ENCODE measurements at places on chromosomes 13 and 19.

DNA sequence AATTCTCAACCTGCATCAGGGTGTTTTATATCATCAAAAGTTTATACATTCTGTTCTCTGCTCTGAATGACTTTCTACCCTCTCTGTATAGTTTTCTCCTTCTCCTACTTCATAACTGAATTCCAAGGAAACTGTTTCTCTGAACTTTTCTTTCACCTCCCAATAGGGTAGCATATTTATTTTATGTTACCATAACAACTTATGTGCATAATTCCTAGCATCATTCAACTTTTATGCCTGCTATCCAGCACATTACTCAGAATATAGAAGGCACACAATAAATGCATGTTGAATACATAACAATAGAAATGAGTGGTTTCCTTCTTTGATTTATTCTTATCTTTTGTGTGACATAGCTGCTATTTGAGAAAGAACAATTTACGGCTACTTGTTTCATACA is 2385.0 kb downstream of the PCDH9 start:
- DNase-seq, result no peak

DNA sequence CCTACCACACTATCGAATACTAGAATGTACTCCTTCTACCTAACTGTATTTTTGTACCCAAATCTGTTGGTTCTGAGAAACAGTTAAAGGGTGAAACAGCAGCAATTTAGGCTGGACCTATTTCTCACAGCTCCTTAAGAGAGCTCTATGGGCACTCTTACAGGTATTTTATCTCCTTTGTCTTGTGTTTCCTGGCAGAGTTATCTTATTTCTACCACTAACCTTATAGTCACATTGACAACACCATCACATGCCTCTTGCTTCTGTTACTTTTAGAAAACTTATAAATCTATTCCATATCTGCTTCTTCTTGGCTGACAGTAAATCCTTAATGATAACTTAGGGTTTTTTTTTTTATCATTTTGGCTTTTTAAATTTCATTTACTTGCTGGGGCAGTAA is 130.7 kb downstream of the MYO16 start:
- no peak for DNase-seq

DNA sequence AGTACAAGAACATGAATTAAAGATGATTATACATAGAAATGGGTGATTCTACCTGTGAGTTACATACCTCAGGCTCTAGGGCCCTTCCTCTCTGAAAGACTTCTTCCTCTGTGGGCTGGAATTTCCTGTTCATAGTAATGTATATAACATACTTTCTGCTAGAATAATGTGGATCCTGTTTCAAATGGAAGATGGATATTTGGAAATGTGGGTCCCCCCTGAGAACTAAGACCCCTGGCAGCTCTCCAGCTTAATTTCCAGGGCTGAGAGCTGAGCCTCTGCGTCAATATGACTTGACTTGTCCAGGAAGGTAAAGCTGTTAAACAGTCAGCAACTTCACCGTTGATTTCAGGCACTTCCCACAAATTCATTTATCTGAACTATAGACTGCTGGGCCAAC is 296.3 kb downstream of the NALCN start:
- no peak for DNase-seq

DNA sequence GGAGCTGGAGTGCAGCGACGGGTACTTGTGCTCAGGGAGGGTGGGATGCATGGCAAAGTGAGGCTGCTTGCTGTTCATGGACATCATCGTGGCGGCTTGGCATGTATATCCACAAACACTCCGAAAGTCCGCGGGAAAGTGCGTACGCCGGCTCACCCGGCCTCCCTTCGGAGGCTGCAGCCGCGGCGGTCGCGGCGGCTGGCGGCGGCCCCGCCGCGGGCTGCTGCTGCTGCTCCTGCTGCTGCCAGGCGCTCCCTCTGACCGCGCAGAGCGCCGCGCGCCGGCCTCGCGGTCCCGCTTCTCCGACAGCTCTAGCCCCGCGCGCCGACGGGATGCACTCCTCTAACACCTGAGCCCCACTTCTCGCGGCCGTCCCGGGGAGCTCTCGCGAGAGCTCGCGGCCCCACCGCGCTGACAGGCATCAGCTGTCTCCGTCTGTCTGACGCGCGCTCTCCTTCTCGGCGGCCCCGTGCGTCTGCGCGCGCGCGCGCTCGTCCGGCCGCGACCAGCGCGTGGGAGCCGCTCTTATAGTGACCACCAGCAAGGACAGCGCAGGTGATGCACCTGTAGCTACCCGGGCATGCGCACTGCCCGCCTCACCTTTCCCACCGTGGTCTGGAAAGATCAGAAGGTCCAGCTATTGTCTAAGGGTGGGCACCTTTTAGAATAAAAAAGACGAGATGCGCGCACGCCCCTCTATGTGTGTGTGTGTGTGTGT is at the start of gene POU4F1:
Gene POU4F1, minus strand, starts transcription at position 313 of the 718 bp plus-strand sequence. Its CDS starts 226 bp downstream, at position 87.
- DNase-seq, result peak; percentile 57

DNA sequence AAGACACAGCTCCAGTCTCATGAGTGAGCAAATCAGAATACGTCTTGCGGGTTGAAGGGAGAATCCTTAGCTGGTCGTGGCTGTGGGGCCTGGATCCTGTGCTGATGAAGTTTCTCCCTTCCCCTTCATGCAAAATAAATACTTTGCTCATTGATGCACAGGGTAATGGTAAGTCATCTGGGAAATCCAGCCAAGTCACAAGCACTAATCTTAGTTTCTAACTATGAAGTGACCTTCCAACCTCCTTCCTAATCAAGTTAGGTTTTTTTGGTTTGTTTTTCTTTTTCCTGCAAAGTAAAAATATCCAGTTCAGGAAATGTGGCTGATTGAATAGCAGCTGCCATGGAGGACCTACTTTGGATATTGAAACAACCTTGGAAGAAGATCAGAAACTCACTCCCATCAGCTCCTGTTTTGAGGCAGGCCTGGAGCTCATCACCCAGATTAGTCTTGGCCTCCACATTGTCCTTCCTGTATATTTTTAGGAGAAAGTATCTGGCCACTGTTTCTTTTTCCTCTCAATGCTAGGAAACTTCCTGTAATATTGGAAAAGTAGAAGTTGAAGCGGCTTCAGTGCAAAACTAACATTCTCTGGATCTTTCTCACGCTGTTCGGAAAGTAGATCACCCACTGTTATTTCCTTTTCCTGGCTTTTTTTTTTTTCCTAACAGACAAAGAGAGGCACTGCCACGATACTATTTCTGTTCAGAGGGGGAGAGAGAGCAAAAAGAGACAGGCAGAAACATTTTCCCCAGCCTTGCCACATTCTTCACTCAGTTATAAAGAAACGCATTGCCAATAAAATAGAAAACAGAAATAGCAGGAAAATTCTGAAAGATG is 12.3 kb upstream of the ARL11 start:
- no peak for DNase-seq

DNA sequence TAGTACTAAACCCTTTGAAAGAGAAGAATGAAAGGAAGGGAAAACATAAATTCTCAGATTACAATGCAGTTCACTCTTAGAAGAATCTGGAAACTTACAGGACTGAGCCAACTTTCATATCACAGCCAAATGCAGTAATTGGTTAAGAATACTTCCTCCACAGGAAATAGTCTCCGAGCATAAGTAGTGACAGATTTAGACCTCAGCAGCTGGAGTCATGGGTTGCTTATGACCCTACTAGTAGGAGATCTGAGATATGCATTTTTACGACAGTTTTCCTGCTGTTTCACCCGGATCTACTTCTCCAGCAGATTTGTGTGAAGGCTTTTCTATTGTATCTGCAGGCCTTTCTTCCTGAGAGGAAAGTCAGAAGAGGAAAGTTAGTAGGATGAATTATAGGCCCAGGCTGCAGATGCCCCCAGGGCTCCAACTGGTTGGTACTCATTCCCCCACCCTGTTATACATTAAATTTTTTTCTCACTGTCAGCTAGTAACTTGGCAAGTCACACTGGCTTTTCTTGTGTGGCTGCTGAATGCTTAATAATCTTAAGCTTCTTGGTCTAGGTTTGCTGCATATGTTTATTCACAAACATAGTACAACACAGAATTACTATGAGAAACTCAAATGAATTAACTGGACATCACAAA is 1241.5 kb upstream of the MIR17HG start:
- no peak for DNase-seq

DNA sequence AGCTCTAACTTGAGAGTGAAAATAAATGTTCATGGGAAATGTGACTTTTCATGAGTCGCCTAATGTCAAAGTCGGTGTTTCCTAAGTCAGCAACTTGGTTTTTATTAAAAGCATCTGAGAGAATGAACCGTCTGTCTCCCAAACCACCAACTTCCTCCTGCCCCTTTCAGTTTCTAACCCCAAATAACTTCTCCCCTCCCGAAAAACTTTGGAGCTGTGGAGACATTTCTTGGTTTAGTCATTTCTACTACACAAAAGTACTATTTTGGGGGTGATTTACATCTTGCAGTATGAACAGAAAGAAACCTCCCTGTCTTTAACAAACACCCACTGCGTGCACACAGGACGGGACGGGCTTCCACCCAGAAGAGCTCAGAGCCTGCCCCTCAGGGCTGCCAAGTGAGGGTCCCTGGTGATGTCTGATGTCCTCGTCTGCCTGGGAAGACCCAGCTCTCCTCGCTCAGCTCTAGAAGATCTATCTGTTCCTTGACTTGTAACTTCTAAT is 65.0 kb downstream of the RASA3 start:
- DNase-seq, result peak; percentile 34

DNA sequence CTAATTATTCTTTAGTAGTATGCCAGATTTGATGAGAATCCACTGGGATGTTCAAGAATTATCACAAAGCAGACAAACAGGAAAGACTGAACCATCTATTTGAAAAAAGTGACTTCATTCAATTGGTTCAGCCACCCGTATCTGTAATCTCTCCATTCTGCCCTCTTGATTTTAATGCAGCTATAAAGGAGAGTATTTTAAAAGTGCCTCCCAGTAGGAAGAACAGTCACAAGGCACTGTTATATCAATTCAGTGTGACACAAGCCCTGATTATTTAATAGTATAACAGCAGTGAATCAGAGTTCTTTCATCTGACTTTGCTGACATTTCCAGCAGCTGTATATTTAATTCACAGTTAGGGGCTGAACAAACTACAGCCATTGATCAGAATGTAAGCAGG is 77.3 kb upstream of the SLAIN1 start:
- no peak for DNase-seq

GRCh38 chr13:45219938-45220375 is 19.1 kb upstream of the KCTD4 start:
- no peak for DNase-seq

GRCh38 chr13:42702716-42703115 is 78.7 kb upstream of the FAM216B start:
- DNase-seq, result no peak

- DNase-seq, result no peak
Observed at GRCh38 chr13:48131533-48131932, 36.6 kb upstream of the MED4 start.

GRCh38 chr13:111513766-111514609 is 193.5 kb downstream of the TEX29 start:
- no peak for DNase-seq

- DNase-seq, result no peak
Observed at GRCh38 chr13:113762075-113762474, 3.0 kb downstream of the TMEM255B start.

GRCh38 chr19:55679343-55680257 is 4.6 kb downstream of the EPN1 start:
- no peak for DNase-seq

GRCh38 chr13:97372936-97373335 is 61.0 kb upstream of the RAP2A start:
- no peak for DNase-seq

DNA sequence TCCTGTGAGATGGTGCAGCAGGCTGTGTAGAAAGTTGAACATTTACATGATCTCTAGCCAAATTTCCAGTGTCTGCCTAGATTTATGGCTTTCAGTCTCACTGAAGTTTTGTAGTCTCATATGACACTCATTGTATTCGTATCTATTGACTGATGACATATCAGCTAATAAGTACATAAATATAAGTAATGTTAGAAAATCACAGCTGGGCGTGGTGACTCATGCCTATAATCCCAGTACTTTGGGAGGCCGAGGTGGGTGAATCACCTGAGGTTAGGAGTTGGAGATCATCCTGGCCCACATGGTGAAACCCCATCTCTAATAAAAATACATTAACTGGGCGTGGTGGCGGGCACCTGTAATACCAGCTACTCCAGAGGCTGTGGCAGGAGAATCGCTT is 54.7 kb upstream of the HTR2A start:
- DNase-seq, result no peak

DNA sequence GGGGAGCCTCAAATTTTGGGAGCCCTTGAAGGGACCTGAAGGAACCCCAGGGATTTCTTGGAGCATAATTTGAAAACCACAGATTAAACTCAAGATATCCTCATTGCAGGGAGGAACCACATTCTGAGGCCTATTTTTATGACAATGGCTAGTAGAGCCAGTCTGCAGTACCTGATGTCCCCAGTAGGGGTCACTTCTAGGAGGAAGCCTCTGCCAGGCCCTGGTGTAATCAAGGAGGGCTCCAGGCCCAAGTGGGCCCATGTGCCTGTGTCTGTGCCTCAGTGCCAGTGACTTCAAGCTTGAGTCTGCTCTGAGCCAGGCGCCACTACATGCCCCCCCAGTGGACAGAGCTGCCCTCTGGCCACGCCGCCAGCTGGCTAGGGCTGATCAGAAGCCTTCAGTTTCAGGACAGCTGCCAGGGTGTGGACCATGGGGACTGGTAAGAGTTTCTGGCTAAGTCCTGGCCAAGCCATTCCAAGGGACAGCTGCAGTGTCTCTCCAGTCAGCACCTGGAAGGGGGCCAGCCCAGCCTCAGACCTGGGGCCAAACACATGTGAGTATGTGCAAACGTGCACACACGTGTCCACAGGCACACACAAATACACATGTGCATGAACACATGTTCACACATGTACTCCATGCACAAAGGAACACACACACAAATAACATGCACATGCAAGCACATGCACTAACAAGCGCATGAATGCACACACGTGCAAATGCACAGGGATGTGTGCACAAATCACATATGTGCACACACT is 20.5 kb upstream of the SLC7A10 start:
- peak; percentile 16 for DNase-seq

DNA sequence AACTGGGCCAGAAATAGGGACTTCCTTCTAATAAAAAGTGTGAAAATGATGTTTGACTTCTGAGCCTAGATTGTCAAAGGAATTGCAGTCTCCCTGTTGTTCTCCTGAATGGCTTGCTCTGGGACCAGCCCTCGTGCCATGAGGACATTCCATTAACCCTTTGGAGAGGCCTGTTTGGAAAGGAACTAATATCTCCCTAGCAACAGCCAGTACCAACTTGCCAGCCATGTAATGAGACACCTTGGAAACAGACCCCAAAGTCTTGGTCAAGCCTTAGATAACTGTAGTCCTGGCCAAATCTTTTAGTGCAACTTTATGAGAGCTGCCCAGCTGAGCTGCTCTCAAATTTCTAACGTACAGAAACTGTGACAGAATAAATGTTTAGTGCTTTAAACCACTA is 8.2 kb upstream of the SIAH3 start:
- DNase-seq, result no peak
